NCI-H1105 treated with DMSO at 0.1 percent for 48 hours (cell line): ENCODE measurements at places on chromosomes 2 and 18.

GRCh38 chr2:101763496-101764333, 66.2 kb downstream of the MAP4K4 start:
- DNase-seq = no peak

GRCh38 chr2:172220121-172220520, 117.4 kb upstream of the DLX2 start:
- no peak for DNase-seq

GRCh38 chr2:44545005-44545404, 183.3 kb downstream of the CAMKMT start:
- DNase-seq = no peak

- no peak for DNase-seq
Measured at GRCh38 chr18:402129-402528, 98.4 kb downstream of the COLEC12 start.

GRCh38 chr2:231522418-231523180, 7.6 kb downstream of the NMUR1 start:
- no peak for DNase-seq

DNA sequence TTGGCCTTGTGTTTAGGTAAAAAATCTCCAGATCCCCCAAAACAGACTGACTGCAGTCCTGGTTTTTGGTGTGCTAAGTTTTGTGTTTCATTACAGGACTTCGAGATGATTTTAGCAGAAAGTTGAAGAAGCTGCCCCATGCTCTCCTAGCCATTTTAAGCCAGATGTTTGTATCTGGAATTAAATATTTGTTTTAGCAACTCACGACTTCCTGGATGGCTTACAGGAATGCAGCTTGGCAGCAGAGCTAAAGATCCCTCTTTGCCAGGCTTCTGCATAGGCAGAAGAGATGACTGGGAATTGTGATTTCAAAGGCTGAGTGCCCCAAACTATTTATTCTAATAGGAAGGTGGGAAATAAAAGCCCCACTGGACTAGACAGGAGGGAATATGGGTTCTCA, 31.1 kb downstream of the ONECUT2 start:
- no peak for DNase-seq

GRCh38 chr2:172588931-172589330, 33.0 kb downstream of the PDK1 start:
- DNase-seq = no peak

DNA sequence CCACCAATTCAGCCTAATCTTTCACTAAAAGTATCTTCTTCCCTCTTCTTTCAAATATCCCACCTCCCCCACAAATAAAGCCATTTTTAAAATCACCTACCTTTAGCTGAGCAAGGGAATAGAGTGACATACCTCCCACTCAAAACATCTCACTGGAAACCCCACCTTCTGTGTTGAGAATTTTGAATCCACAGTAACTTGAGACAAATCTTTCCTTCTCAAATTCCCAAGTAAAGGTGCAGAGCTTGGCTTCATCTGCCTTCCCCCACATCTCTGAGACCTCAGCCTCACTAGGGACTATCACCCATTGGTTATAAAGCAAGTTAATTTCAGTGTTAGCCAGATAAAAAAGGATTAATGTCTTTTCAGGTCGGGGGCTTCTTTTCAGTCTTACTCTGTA, 180.4 kb downstream of the INO80D start:
- no peak for DNase-seq

GRCh38 chr18:2706903-2707302, 51.4 kb downstream of the SMCHD1 start:
- DNase-seq = no peak

DNA sequence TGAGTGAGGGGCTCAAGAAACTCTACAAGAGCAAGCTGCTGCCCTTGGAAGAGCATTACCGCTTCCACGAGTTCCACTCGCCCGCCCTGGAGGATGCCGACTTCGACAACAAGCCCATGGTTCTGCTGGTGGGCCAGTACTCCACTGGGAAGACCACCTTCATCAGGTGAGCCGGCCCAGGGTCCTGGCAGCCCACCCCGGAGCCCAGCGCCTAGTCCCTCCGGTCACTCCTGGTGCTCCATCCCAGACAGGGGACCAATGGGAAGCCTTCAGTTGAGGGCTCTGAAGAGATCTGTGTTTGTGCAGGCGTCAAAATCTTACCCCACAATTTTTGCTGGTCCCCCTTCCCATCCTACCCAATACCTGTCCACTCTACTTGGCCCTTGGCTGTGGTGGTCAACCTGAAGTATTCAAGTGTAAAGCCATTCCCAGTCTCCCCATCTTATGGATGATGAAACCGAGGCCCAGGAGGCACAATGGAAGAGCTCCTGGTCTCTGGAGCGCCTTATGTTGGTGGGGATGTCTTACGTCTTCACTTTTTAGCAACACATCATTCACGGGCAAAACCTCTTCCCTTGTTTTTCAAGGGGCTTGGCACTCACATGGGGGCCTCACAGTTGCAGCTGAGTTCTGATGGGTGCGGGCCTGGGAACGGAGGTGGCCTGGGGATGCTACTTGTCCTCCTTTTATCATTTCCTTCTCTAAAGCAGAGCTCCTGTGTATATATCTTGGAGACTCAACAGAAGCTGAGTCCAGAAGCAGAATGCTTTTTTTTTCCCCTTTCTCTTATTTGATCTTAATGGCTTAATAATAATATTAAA, 941 bp downstream of the EHD3 start:
- no peak for DNase-seq

DNA sequence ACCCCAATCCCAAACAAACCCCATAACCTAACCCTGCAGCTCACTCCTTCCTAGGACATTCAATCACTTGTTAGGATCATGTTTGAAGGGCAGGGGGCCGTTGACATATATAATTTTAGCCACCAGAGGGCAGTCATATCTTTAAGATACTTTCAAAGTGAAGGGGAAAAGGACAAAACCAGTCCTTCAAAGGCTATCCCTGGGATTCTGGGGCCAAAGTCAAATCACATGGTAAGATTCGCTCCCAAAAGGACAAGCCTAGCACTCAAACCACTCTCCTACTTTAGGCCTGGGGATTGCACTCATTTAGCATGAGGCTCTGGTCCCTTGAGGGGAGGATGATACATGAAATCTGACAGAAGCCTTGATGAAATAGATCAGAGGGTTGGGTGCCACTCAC, 44.6 kb downstream of the HAUS1 start:
- peak; percentile 52 for DNase-seq

GRCh38 chr2:88857274-88857741, 165.8 kb downstream of the RPIA start:
- no peak for DNase-seq

- DNase-seq = no peak
Measured at GRCh38 chr2:202094426-202094986, 21.5 kb downstream of the KIAA2012 start.
